ENCODE measurements at places on chromosomes 2 and 18.
A peak's percentile ranks its signal among the peaks of the same experiment; 100 is the strongest.

DNA sequence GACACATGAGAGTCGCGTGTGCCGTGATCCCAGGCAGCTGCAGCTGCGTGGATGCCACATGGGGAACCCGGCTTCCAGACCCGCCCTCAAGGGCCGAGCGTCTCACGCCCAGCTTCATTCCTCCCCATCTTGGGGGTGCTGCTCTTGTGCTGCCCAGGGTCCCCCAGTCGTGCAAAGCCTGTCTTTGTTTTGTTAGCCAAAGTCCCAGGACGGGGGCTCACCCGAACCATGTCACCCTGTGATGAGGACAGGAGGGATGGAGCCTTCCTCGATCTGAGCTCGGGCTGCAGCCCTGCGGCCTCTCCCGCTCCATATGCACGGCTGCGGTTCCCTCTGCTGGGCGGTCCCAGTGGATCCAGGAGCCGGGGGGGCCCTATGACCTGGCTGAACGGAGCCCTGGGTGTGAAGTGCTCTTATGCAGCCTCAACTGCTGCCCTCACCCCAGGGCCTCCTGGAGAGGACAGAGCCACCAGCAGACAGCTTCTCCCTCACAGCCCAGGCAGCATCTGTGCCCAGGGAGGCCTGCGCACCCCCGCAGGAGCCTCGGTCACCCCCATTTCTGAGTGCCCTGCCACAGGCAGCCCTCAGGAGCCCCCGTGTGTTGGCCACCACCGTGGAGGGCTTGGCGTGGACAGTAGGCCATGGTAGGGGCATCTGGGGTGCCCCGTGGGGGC lies 99.0 kb upstream of the CTDP1 start:
- no peak for DNase-seq

DNA sequence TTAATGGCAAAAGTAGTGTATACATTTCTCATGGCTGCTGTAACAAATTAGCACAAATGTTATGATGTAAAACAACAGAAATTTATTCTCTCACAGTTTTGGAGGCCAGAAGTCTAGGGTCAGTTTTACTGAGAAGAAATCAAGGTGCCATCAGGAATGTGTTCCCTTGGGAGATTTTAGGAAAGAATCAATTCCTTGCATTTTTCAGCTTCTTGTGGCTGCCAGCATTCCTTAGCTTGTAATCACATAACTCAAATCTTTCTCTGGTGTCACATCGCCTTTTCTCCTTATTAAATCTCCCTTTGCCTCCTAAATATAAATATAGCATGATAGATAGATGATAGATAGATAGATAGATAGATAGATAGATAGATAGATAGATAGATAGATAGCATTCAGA lies 307.0 kb upstream of the REG3G start:
- no peak for DNase-seq

DNA sequence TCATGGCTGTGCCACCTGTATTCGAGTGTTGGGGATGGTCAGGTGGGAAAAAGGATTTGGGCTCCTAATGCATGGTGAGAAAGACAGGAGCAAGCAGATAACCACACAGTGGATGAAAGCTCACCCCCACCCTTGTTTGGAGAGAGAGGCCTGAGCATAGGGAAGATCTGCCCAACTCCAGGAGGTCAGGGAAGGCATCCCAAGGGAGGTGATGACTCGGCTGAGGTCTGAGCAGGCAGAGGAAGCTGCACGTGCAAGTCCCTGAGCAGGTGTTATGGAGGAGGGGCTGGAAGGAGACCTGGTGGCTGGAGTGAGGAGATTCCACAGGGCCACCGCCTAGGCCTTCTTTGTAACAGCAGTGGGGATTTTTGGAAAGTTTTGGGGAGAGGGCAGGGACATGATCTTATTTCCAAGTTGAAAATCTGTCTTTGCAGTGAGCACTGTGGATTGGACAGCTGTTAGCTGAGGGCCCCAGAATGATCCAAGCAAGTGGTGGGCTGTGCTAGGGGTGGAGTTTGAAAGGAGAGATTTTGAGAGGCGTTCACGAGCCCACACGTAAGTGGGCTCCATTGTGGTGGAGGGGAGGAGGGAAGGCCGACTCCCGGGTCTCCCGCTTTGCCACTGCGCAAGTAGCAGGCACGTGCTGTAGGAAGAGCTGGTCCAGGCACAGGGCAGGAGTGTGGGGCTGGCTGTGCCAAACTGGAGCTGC lies 228.5 kb downstream of the GLI2 start:
- DNase-seq: no peak

DNA sequence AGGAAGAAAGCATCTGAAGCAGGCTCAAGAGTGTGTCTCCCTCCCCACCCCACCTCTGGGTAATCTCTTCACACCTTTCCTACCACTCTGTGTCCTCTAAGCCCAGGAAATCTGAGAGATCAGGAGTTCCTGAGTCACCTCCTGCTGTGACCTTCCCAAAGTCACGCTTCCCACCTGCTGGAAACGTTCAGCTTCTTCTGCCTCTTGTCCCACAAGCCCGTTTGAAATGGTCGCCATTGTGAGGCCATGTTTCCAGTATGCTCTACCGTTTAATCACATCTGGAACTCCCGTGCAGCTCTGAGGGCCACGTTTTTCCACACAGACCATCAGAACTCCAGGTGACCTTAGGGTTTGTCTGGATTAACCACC lies 25.9 kb downstream of the GREB1 start:
- no peak for DNase-seq

DNA sequence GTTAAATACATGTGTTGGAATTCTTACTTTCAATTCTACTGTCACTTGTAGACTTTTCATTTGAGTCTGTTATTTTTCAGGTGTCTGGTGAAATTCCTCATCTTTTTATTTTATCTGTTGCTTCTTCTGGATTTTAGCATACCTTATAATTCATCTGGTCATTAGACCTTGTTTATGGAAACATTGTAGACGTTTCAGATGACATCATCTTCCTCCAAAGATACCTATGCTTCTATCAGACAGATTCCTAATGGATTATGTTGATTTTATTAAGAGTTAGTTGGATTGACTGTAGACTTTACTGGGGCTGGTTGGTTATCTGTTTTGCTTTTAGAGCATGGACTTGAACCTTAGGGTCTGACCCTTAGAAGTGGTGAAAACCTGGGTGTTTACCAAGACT lies 15.3 kb upstream of the MFSD2B start:
- DNase-seq: no peak

- DNase-seq: no peak
These were observed 267.6 kb downstream of the TMX3 start for GRCh38 chr18:68447286-68447685.

DNA sequence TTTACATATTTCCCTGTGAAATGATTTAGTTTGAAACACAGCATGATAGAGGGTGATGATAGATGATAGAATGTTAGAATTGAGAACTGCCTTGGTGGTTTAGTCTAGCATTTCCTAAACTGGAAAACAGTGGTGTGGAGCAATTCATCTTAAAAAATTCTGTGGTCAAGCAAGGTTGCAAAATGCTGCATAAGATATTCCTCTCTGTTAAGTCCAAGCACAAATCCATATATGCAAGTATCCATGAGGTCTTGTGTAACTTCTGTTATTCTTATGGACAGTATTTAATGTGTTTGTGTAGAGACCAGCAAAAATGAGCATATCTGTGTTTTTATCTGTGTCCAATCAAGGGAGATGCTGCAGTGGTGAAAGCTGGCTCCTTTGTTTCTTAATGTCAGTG lies 30.0 kb downstream of the CPS1 start:
- DNase-seq: no peak

DNA sequence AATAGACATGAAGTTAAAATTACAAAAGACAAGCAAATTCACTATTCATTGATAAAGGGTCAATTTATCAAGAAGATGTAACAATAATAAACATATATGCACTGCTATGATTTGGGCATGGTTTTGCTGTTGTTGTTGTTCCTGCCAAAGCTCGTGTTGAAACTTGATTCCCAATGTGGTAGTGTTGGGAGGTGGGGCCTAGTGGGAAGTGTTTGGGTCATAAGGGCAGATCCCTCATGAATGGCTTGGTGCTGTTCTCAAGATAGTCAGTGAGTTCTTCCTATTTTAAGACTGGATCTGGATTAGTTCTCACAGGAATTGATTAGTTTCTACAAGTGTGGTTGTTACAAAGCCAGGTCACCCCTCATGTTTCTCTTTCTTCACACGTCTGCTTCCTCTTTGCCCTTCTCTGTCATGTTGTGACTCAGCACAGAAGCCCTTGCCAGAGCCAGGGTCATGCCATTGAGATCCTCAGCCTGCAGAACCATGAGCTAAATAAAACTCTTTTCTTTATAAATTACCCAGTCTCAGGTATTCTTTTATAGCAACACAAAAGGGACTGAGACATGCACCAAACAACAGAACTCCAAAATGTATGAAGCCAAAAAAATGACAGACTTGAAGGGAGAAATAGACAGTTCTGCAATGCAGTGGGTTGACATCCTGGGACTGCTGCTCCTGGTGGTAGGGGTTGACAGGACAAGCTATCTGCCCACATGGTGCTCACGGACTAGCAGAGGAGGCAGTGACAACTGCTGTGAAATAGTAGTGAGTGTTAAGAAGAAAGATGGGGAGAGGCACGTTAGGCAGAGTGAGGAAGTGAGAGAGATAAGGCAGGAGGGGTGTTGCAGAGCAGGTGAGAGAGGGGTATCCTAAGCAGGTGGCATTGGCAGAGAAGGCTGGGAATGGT lies 18.6 kb upstream of the SKA1 start:
- no peak for DNase-seq

- no peak for DNase-seq
These were observed 69.0 kb downstream of the TXNL1 start for GRCh38 chr18:56569416-56569815.

DNA sequence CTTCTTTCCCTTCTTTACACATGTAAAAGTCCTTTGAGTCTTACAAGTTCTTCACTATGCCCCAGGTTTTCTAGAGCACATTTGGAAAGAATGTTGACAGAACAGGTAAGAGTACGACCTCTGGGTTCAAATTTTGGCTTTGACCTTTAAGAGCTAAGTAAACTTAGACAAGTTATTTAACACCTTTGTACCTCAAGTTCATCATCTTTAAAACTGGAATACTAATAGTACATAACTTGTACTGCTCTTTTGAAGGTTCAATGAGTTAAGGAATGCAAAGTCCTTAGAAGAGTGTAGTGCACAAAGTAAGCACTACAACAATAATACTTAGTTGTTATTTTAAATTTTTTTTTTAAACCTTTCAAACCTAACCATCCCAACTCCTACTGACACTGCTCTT lies 156.6 kb downstream of the TMEFF2 start:
- no peak for DNase-seq

DNA sequence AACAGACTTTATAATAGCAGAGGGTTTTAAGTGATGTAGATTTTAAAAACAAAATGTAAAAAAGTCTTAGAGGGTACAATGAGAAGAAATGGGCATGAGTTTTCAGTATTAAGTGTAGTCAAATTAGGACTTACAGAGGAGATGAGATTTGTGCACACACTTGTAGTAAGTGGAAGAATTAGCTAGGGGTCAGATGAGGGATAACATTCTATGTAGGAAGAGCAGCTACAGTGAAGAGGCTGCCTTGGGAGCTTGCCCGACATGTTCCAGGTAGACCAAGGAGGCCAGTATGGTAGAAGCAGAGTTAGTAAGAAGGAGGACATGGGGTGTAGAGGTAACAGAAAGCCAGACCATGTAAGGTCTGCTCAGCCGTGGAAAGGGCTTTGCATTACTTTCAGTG lies 189.2 kb upstream of the DSEL start:
- DNase-seq: no peak

DNA sequence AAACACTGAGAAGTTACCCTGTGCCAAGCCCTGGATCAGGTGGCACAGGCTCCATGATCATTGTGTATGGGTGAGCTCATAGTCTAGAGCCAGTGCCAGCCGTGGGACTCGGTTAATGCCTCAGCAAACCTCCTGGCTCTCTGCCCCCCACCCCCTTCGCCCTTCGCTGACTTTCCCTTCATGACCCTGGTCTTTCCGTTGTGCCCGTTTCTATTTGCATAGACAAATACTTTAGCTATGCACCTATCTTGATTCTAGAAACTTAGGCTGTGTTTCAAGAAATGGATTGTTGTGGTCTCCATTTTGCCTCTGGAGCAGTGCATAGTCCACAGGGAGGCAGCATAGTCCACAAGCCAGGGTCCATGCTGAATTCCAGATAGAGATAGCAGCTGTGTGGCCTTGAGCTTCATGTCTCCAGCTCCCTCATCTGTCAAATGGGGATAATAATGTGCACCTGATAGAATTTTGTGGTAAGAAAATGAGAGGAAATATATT lies 44.8 kb upstream of the KDM3A start:
- DNase-seq: peak; percentile 14

GRCh38 chr2:141301551-141301950 lies 829.3 kb downstream of the LRP1B start:
- no peak for DNase-seq

GRCh38 chr2:217555081-217555876 lies 447.5 kb downstream of the TNS1 start:
- no peak for DNase-seq

GRCh38 chr18:5475267-5475666 lies 68.5 kb downstream of the EPB41L3 start:
- DNase-seq: no peak

- DNase-seq: no peak
These were observed 707.1 kb upstream of the ACVR2A start for GRCh38 chr2:147137711-147138110.
